Type B pancreatic cell (in vitro differentiated cells): ENCODE measurements at places on chromosomes 7 and 10.

DNA sequence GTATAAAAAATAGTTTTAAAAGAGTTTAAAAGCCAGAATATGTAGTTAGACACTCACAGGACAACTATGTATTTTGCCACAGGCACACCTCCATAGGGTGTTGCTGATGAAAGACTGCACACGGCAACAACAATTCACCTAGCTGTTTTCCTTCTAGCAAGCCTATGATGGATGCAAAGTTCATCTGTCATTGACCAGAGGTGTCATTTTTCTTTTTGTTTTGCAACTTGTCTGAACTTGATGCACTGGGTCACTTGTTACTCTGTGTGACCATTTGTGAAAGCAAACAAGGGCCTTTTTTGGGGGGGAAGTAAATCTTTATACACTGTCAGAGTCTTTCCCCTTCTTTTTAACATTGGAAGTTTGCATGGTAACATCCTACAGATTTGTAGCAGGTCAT, 258.0 kb upstream of the SEMA3A start:
- DNase-seq: no peak

- no peak for DNase-seq
Observed at GRCh38 chr10:71454347-71454746, 57.6 kb downstream of the CDH23 start.

GRCh38 chr10:29703271-29703670, 68.5 kb upstream of the SVIL start:
- DNase-seq: no peak

DNA sequence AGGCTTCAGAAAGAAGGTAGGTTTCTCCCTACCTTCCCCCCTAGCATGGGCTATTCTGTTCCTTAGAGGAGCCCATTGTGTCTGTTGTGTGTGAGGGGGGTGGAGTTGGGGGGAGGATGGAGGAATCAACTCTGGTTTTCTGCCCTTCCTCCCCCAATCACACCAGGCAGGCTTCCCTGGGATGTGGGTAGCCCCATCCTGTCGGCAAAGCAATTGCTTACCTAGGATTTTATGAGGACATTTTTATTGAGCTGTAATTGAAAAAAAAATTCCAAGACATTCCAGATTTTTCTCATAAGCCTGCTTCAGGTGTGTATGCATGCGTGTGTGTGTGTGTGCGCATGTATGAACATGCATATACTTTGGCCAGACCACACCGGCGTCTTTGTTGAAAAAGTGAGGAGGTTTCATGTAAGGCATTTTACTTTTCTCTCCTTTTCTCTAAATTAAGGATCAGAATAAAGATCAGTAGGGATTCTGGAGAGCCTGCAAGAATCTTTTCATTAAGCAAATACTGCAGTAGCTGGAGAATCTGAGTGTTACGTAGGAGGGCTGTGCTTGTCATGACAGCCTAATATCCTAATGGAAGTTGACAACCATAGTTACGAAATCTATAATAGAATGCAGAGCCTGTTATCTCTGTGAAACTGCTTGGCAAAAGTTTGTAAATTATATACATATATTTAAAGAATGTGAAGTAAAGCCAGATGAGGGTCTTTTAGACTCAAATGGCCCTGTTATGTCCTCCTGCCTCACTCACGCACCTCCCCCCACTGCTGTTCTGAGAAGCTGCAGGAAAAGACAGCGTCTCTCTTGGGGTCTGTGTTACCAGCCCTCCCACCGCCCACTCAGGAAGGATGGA, 27.3 kb upstream of the SAMD8 start:
- no peak for DNase-seq

- peak; percentile 10 for DNase-seq
Observed at GRCh38 chr7:158748335-158748734, 43.7 kb upstream of the NCAPG2 start.

DNA sequence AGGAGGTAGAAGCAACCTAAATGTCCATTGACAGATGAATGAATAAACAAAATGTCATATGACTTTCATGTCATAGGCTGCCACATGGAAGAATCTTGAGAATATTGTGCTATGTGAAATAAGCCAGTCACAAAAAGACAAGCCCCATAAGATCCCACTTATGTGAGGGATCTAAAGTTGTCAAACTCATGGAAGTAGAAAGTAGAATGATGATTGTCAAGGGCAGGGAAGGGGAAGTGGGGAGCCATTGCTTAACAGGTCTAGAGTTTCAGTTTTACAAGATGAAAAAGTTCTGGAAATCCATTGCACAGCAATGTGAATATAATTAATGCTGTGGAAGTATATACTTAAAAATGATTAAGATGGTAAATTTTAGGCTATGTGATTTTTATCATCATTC, 229.3 kb upstream of the KMT2E start:
- DNase-seq: no peak

GRCh38 chr10:18619016-18619415, 32.4 kb downstream of the NSUN6 start:
- no peak for DNase-seq

DNA sequence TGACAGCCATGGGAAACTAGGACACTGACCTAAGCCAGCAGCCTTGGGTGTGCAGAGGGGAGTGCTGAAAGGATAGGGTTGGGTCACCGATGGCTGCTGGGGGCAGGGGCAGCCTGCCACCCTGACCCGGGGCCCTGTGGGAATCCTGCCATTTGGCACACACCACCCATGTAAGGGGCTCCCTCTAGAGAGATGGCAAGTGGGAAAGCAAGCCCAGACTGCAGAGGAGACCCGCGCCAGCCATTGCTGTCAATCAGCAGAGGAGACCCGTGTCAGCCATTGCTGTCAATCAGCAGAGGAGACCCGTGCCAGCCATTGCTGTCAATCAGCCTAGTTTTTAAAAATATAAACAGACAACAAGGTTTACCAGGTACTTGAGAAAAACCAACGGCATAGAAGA, 27.4 kb upstream of the PRKAG2 start:
- no peak for DNase-seq

DNA sequence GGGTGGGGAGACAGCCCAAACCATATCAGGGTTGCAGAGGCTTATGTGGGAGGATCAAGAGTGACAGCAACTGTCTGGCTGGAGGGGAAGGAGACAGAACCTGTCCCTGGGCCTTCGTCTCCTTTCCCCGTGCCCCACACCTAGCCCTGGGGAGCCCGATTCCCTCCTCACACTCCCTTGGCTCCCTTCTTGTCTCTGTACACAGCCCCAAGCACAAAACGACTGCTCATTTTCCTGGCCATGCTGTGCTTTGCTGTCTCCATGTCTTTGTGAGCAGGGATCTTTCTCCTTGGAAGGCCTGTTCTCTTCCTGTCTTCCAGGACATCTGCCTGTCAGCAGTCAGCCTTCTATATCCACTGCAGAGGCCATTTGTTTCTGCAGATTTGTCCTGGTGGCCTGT, 113.7 kb downstream of the INSYN2A start:
- DNase-seq: no peak

DNA sequence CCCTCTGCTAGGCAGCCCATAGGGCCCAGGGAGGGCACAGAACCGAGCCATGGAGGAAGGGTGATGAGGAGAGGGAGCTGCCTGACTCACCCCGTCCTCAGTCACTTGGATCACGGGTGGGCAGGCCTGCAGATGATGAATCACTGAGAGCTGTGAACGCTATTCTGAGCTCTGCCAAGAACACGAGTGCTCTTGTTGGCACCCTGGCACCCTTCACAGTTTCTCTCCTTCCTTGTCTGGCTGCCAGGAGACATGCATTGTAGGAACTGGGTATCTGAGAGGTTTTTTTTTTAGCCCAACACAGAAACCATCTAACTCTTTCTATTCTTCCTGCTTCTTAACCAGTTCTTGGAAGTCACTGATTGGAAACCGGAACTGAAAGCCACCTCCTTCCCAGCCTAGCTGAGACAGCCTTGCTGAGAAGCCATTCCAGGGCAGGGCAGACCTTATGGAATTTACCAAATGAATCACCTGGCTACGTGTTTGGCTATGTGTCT, 82.1 kb downstream of the SLC37A3 start:
- no peak for DNase-seq

- no peak for DNase-seq
Observed at GRCh38 chr10:124544711-124545110, 83.1 kb downstream of the LHPP start.

DNA sequence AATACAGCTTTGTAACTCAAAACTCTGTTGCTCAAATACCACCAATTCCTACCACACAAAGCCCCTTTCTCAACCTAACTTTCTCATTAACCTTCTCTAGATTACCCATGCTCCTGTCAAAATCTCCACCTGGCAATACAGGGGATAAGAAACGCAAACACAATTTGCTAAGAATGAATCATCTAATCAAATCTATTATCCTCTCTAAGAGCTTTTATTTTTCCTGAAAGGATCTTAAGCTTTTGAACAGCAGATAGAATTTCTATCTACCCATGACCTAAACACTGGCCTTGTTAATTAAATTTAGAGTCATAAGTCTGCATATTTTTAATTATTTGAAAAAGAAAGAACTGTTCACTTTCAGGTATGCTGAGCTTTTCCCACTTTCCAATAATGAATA, 98.3 kb downstream of the HBP1 start:
- DNase-seq: no peak

DNA sequence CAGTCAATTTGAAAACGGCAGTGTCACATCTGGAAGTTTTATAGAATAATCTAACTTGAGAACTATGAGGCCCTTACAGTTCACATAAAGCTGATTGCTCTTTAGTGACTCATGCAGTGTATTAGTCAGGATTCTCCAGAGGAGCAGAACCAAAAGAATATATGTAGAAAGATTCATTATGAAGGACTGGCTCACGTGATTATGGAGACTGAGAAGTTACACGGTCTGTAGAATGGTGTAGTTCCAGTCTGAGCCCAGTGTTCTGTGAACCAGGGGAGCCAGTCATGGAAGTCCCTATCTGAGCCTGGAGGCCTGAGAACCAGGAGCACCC, 21.5 kb downstream of the RBM33 start:
- DNase-seq: no peak

DNA sequence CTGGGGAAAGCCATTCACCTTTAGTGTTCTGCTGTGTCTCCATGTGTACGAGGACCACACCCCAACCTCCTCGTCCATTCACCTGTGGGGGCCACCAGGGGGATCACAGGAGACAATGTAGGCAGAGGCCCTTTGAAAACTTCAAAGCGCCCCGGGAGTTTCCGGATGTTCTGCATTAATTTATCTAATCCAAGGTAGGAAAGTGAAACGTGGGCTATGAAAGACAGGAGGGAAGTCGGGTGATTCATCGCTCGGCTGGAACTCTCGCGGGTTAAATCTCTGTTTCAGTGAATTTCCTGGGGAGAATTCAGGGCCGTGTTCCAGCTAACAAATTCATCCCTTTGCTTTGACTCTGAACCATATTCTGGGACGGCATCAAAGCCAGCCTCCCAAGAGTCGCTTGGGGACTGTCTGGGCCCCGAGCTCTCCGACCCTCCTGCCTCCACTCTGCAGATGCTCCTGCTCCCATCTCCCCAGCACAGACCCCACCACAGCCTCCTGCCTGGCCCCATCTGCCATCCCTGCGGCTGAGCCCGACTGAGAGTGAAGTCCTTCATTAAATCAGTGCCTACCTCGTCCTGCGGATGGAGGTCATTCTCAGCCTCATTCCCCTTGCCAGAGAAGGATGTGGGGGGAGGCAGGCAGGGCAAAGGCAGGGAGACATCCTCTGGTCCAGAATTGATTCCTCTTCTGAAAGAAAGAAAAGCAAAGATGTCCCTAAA, 114.1 kb upstream of the CARD11 start:
- no peak for DNase-seq

GRCh38 chr7:50307368-50308032, 3.0 kb downstream of the IKZF1 start:
- DNase-seq: no peak

- no peak for DNase-seq
Observed at GRCh38 chr7:99020413-99020715, 123.5 kb downstream of the SMURF1 start.

DNA sequence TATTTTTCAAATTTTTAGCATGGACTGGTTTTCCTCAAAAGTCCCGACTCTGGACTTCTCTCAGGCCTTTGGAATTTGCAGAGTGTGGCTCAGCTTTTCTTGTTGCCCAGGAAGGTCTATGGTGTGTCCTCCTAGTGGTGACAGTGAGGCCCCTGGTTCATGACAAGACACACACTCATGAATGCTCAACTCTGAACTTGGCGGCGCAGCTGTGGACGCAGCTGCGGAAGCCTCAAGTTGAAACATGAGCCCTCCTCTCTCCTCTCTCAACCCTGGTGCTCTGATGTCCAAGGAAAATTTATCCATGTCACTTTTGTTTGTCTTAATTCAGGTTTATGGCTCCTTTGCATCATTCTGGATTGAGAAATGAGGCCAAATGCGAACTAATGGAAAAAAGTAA, 183.9 kb downstream of the HECW1 start:
- DNase-seq: no peak

DNA sequence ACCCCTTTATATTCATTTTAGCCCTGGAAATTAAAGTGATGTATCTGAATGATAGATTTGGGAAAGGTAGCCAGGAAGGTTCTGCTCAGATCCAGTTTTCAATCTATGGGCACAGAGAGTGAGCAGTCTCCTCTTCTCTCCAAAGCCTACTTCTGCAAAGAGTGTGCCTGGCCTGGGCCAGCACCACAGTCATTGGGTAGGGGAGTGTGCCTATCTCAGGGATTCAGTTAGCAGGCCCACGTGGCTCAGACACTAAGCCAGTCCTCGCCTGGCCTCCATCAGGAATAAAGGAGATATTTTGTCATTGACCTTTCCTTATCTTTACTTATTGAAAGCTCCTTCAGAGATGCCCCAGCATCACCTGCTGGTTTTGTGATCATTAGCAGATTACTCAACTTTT, 215.8 kb upstream of the CCDC6 start:
- DNase-seq: no peak

DNA sequence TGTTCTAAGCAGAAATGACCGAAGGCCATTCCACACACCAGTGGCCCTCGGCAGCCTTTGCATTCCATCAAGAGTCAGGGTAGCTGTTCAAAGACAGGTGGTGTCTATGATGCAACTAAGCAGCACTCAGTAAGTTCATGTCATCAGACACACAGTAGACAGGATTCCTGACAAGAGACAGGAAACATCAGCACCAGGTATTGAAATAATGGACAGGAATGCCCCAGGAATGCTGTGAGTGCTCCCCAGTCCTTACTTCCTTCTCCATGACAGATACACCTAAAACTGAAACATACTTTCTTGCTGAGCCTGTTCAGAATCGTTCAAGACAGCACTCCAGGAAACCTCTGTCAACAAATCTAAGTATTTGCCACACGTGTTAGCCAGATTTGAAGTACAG, 204.4 kb downstream of the TPST1 start:
- no peak for DNase-seq

GRCh38 chr7:159146084-159146858, 1.6 kb upstream of the VIPR2 start:
- DNase-seq: no peak

DNA sequence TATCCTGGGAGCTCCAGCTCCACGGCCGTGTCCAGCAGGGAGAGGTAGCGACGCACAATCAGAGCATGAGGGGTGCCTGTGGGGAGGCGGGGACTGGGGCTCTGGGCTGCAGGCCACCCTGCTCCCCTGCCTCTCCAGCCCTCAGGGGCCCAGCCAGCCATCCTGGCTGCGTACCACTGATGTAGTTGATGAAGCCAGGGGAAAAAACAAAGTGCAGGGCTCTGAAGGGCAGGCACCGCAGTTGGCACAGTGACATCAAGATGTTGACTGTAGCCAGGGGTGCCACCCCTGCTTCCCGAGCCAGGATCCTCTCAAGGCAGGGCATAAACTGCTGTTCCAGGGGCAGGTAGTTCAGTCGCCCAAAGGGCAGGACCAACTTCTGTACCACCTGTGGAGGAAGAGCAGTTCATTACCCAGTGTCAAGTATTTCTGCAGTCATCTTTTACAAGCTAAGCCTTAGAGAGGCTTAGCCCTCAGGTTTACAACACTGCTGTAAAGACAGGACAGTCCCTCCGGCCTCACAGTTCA, 2.8 kb downstream of the FASTK start:
- DNase-seq: no peak

- no peak for DNase-seq
Observed at GRCh38 chr7:18940593-18941134, 176.8 kb downstream of the TWIST1 start.
